ENCODE measurements at places on chromosomes 5 and 9. TPM values are rescaled to one million over a fixed set of nuclear protein-coding genes. Genes with fewer than 3 reads are reported as not detected.

GABBR2 gene
- total RNA-seq = not detected

PCDHGA7 gene
- total RNA-seq = 2.5 TPM

DNA sequence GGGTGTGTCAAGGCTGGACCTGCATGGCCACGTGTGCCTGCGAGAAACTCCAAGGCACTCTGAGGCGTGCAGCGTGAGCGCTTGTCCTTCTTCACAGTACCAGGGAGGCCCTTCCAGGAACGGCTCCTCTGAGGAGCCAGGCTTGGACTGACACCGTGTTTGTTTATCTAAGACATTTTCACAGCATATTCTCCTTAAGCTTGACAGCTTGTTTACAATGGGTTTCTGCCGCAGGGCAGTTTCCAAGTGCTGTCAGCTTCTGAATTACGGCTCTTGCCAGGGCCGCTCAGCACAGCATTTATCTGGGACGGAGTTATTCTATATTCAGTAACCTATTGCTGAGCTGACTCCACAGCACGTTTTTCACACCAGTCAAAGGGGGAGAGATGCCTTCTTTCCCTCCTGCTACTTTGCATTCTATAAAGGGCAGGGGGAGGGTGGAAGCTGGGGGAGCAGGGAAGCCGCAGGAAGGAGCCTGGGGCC lies 98.4 kb downstream of the LMNB1 start:
- no peak for DNase-seq

- DNase-seq = peak; percentile 92
Measured at GRCh38 chr5:178204935-178205748, 809 bp downstream of the HNRNPAB start.

EQTN gene
- not detected for total RNA-seq

MARCOL gene
- total RNA-seq = not detected

- DNase-seq = no peak
Measured at GRCh38 chr9:124001458-124001799, 10.1 kb upstream of the LHX2 start.

DNA sequence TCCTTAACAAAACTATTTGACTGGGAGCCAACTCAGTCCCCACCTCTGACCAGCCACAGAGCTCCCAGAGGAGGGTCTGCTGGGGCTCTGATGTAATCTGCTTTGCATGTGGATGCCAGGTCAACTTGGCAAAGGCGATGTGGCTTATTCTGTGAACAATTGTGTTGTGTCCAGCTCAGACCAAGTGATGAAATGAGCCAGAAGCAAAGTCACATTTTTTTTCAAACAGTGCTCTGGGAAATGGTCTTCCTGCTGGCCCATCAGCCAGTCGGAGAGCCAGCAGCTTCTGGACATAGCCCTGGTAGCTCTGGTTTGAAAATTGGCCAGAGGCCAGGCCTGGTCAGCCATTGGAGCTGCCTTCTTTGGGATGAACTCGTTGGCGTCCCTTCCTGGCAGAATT lies 86.5 kb downstream of the ANGPTL2 start:
- DNase-seq = no peak

DNA sequence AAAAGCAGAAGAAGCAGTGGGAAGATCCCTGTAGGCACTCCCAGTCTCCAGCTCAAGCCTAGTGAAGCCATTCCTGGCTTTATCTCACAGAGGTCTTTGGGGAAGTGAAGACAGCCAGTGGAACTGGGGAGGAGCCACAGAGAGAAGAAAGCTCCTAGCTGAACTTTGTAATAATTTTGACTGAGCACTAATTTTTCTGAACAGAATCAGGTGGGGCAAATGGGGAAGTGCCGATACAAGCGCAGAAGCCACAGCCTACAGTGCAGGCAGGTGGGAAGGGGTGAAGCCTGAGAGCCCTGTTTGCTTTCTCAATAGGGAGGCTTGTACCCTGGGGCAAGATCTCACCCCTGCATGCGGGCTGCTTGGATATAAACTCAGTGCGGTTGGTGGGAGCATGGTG lies 48.4 kb upstream of the SNAPC3 start:
- DNase-seq = no peak

- DNase-seq = no peak
Measured at GRCh38 chr9:132855904-132856303, 22.2 kb downstream of the AK8 start.

- no peak for DNase-seq
Measured at GRCh38 chr5:45454114-45454513, 242.1 kb downstream of the HCN1 start.

RGMB gene
- 298 TPM for total RNA-seq

Data from Peyer's patch (tissue), 4 donors.